Stimulated activated CD4-positive, alpha-beta T cell treated with anti-CD3 and anti-CD28 coated beads, Interleukin-12 subunit alpha, Interleukin-12 subunit beta, amount 100 ng/mL, for 48 hours (primary cell): ENCODE measurements at places on chromosomes 6 and 20.

DNA sequence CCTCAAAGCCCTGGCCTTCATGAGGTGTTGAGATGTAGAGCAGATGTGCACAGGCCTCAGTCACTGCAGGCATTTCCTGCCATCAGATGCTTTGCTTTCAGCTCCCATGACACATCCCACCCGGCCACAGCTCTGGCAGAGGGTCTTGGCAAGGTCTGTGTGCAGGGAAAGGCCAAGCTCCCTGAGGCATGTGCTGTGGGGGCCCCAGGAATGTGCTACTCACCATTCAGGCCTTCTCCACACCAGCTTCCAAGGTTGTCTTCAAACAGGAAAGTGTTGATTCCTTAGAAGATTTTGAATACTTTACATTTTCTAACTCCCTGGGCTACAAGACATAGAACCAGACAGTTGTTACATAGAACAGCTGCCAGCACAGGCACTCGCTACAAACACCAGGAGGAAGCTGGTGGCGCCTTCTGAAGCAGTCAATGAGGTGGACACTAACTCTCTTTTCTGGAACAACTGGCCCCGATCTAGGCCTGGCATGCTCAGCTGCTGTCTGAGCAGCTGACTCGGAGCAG, 27.8 kb downstream of the CASS4 start:
- no peak for DNase-seq

DNA sequence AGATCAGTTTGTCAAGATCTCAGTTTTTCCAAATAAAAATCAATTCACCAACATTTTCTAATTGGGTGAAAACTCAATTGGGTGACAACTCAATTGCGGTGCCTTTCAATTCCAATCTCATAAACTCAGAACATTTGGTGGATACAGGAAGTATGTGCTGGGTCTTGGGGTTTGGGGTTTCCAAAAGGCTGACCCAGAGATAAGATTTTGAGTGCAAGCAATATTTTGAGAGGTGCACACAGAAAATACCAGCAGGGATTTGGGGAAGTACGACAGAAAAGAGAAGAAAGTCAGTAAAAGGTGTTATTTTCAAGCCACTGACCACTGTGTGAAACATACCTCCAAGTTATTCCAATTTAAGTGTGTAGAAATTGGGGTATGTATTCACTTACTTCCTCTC, 258.0 kb downstream of the PHACTR1 start:
- DNase-seq, result no peak

- peak; percentile 94 for DNase-seq
These were observed at the start of gene BACH2 for GRCh38 chr6:90296341-90297114. Gene BACH2 (minus strand): TSS chr6:90296843. CDS start chr6:90008844, 287,999 bp downstream.

GRCh38 chr20:64261138-64261537, 5.6 kb downstream of the PCMTD2 start:
- no peak for DNase-seq

- DNase-seq, result no peak
These were observed 171.4 kb downstream of the ZFAND3 start for GRCh38 chr6:37990762-37991525.

DNA sequence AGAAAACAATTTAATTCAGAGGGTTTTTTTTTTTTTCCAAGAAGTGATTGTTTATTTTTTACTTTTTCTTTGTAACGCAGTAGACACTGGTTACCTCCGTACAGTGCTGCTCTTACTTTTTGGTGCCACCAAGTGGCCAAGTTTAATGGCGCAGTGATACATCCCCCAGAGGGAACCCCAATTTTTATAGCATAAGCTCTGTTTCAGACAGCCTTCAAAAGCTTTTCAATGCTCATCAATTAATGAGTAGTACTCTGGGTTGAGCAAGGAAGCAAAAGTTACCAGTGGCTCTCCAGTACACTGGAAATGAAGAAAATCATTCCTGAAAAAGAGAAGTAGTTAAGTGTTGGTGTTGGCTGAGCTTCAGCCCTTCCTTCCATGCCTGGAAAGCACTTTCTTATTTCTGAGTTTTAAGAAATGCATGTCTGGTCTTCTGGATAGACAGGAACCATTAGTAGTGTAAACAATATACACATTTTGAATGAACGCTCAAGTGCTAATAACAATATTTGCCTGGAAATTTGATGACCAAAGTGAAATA, 129.1 kb upstream of the SMLR1 start:
- DNase-seq, result peak; percentile 44

- no peak for DNase-seq
These were observed 61.6 kb downstream of the SRC start for GRCh38 chr20:37407573-37408002.

GRCh38 chr20:32574296-32575226, 10.6 kb downstream of the NOL4L start:
- DNase-seq, result peak; percentile 47

DNA sequence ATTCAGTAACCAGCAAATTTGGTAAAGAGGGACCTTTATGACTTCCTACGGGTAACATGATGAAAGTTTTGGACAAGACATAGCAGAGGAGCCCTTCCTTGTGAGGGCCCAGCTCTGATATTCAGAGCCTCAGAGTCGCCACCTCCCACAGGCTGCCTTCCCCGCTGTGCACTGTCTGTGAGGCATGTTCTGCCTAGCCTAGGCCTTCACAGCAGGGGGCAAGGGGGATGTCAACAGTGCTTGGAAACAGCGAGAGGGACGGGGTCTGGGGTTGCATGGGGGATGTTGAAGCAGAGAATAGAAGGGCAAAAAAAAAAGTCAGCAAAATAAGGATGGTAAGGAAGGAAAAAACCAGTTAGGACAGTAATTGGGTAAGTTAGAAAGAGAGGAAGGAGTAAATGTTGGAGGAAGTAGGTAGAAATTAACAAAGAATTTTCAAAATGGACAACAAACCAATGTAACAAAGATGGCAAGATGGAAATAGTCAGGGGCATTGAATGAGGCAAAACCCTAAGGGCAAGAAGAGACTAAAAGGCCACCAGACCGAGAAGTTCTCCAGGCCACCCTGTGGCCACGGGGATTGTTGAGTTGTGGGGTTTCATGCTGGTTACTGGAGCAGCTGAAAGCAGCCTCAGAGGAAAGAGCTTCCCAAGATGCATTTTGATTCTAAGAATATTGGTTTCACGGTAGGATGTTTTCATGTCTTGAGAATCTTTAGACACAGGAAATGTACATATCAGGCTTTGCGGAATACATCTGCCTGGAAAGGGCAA, 139.8 kb downstream of the LY86 start:
- no peak for DNase-seq

DNA sequence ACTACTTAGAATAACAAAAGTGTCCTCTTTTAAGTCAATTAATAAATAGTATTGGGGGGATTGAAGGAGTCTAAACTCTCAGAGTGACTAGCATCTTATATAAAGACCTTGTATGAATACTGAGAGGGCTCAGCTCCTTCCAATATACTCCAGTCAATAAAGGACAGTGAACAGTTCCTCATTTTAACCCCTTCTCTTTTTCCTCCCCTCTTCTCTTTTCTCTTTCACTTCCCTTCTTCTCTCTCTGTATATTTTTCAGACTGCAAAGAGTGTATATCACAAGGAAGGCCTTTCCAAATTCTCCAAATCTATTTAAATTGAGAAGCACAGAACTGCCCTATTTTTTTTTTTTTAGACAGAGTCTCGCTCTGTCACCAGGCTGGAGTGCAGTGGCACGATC, 99.5 kb downstream of the CD164 start:
- no peak for DNase-seq

DNA sequence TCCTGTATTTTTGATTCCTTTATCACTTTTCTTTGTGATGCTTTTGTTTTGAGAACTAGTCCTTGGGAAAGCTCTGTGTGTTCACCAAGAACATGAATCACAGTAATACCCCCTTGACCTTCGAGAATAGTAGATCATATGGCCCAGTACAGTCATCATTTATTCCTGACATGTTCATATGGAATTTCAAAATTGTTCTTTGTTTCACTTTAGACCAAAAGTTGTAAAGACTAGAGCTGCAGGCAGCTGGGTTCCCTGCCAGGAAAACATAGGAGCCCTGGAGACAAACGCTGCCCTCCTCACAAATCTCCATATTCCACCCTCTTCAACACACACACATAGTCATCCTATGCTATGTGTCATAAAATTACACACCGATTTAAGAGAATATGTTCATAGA, 621.2 kb upstream of the EYS start:
- DNase-seq, result no peak

GRCh38 chr6:42099340-42100028, 42.9 kb downstream of the C6orf132 start:
- peak; percentile 25 for DNase-seq

- DNase-seq, result no peak
These were observed 84.2 kb upstream of the RGS17 start for GRCh38 chr6:153215242-153215641.

DNA sequence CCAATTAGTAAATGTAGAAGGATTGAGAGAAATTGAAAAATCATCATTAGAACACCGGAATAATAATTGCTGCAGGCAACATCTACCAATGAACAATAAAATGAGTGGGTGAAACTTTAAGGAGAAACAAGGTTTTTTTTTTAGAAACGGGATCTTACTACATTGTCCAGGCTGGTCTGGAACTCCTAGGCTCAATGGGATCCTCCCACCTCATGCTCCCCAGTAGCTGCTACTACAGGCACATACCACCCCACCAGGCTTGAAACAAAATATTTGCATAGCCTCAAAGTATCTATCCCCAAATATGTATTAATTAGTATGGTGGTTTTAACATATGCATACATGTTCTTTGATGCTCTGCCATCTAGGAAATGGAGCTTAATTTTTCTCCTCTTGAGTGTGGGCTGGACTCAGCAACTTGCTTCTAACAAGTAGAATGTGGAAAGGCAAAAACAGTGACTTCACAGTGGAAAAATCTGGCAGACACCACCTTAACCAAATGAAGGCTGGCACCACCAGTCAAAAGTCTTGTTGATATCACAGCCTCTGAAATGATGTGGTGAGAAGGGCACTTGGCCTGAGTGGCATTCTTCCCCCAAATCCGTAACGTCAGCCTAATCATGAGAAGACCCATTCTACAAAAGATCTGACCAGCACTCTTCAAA, 12.1 kb downstream of the NRSN2 start:
- DNase-seq, result no peak

DNA sequence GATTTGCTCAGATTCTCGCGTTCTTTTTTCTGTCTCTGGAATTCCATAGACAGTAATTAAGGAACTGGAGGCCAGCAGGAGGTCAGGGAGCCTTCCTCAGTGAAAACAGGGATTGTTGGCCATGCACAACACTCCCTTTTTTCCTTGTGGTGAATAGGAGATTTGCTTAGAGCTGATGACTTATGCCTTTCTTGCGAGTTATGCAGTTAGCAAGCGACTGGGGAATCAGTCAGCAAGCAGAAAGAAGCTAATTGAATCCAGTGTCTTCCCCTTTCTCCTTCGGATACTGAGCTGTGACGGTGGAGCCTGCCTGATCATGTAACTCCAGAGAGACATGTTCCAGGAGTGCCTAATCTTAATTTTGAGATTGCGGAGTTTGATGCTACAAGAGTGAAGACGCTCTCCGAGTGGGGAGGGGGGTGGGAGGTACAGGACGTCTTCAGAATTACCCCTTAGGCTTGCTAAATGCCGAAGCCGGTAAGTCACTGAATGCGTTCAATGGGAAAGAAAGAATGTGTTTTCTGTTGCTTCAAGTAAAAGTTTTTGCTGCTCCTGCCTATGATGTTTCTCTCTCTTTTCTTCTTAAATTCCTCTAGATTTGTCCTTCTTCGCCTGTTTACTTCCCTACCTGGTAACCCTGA, 165.9 kb downstream of the SASH1 start:
- no peak for DNase-seq

- no peak for DNase-seq
These were observed 1.5 kb downstream of the TP53INP2 start for GRCh38 chr20:34705397-34706301.

DNA sequence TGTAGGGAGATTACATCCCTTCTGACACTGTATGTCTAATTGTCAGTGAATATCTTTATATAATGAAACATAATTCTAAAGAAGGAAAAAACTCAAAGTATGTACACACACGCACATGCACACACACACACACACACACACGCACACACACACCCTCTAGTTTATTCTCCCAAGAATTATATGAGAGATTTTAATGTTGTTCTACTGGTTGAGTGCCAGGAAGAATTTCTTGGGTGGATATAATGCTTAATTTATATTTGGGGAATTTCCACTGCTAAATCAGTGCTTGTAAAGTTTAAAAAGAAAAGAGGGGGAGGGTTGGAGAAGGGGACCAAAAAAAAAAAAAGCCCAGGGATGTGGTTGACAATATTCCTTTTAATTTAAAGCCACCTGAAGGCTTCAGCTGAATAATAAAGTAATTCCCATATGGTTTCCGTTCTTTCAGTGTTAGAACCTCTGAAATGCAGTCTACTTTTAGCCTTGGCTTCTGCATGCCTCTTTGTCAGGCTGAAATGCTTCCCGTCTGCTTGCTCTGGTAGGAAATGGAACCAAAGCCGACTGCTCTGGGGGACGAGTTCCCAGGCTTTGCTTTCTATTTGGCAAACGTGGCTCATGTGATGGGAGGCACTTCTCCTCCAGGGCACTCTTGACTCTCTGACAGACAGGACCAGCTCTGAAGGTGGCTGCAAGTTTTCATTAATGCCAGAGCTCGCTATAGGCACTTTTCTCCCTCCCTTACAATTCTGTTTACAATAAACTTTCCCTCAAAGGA, 225.4 kb downstream of the PRL start:
- no peak for DNase-seq

DNA sequence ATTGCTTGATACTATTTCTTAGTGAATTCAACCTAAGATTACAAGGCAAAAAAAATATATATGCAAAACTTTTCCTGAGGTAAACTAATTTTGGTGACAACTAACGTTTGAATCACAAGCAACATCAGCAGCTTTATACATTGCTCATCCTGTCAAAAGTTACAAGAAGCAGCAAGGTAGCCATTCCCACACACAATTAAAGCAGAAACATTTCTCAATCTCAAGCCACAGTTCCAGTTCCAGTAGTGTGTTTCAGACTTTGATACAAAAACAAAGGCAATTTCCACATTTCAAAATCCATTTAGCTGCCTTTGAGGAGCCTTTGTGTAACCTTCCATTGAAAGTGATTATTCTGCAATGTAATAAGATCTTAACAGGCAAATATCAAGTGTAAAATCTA, 191.0 kb downstream of the WDR27 start:
- DNase-seq, result no peak

GRCh38 chr6:3367630-3368029, 89.2 kb downstream of the SLC22A23 start:
- no peak for DNase-seq

DNA sequence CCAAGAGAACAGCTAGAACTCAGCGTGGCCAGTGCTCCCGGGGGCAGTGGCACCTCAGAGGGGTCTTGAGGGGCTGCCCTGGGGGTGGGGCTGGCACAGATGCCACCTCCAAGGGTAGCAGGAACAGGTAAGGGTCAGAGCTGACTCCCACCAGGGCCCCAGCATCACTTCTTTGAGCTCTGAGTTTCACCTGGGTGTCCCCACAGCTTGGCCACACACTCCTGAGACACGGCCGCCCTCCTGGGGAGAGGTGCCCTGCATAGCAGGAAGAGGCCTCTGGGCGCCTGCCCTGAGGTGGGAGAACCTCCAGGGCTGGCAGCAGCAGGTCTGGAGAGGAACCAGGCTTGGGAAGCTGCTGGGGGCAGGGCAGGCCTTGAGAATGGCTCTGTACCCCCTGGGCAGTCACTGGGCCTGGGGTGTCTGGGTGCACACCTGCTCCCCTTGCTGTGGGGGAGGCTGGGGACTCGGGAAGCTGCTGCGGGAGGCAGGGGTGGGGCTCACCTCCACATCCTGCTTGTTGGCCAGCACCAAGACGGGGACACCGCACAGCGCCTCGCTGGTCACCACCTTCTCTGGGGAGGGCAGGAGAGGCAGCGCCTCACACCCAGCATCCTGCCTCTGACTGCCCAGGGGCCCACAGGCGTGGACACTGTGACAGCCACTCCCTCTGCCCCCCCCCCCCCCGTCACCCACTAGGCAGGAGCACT, 5.0 kb downstream of the TNFRSF6B start:
- DNase-seq, result no peak
